ENCODE measurements at places on chromosomes 12 and 14. TPM values are rescaled to one million over a fixed set of nuclear protein-coding genes. Genes with fewer than 3 reads are reported as not detected.

Gene OVCH1
- polyA plus RNA-seq = not detected

Gene TOGARAM1
- 4.9 TPM for polyA plus RNA-seq

Gene CLEC4C
- polyA plus RNA-seq = not detected

Gene OR6C68
- not detected for polyA plus RNA-seq

Gene FAM234B
- 3.4 TPM for polyA plus RNA-seq

Gene SLC6A12
- not detected for polyA plus RNA-seq

Gene FGFR1OP2
- polyA plus RNA-seq = 17.6 TPM

Gene TCTN2
- 6.9 TPM for polyA plus RNA-seq

Gene TMEM119
- polyA plus RNA-seq = not detected

DNA sequence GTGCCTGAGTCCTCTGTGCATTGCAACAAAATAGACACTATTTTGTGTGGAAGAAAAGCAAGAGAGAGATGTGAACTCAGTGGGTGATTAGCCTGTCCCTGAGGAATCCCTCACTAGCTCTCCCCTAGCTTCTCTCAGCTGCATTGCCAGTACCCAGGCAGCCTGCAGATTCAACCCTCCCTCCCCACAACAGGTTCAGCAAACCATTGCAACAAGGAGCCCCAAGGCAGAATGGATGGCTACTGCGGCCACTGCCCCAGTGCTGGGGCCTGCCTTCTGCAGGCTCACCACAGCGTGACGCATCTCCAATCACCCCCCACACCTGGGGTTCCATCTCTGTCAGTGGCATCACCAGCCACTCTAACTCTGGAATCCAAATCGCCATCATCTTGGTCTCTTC is 2.3 kb downstream of the CRACR2A start:
- H3K4me3 ChIP-seq = no peak overlapping the region
- H3K4me1 ChIP-seq = peaks cover 2% of the 10 kb centered on the region
- DNase-seq = no peak
- peaks cover 8% of the 10 kb centered on the region for H3K27me3 ChIP-seq
- H3K36me3 ChIP-seq = no peaks in the 10 kb centered on the region

- H3K36me3 ChIP-seq = no peaks in the 10 kb centered on the region
- no peak overlapping the region for H3K4me3 ChIP-seq
- H3K4me1 ChIP-seq = no peaks in the 10 kb centered on the region
Observed at GRCh38 chr12:131333621-131334440, 377.1 kb upstream of the SFSWAP start.

GRCh38 chr12:65948320-65949008 is 124.2 kb downstream of the HMGA2 start:
- peaks cover 13% of the 10 kb centered on the region for H3K36me3 ChIP-seq
- H3K27me3 ChIP-seq = no peaks in the 10 kb centered on the region
- H3K27ac ChIP-seq = peak overlapping the region; percentile 93
- H3K4me3 ChIP-seq = peak overlapping the region; percentile 3

GRCh38 chr12:92866418-92866817 is 62.7 kb downstream of the EEA1 start:
- no peaks in the 10 kb centered on the region for H3K4me1 ChIP-seq
- H3K4me3 ChIP-seq = no peak overlapping the region
- no peak overlapping the region for H3K27ac ChIP-seq
- DNase-seq = no peak
- peaks cover 2% of the 10 kb centered on the region for H3K36me3 ChIP-seq
- H3K27me3 ChIP-seq = no peaks in the 10 kb centered on the region

GRCh38 chr14:95134304-95134933 is 22.9 kb downstream of the DICER1 start:
- peaks cover 2% of the 10 kb centered on the region for H3K36me3 ChIP-seq
- no peak for DNase-seq
- no peak overlapping the region for H3K27ac ChIP-seq
- no peak overlapping the region for H3K4me3 ChIP-seq
- no peaks in the 10 kb centered on the region for H3K27me3 ChIP-seq

DNA sequence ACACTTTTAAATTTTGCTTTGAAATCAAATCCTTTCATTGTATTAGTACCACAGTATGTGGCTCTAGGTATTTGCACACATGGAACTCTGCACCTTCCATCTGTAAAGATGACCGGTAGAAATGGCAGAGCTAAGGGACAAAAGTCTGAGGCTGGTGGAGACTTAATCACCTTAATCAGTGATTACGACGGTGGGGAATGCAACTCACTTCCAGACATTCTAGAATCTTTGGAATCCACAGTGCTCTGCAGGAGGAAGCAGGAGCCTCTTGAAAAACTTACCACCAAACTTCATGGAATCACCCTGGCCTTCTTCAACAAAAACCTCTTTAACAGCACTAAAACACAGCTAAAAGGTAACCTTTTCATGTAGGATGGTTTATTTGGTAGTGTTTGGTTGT is 3.9 kb upstream of the DACT1 start:
- H3K27me3 ChIP-seq = peaks cover 45% of the 10 kb centered on the region
- peaks cover 5% of the 10 kb centered on the region for H3K4me1 ChIP-seq
- H3K27ac ChIP-seq = no peak overlapping the region

- H3K36me3 ChIP-seq = no peaks in the 10 kb centered on the region
- H3K4me1 ChIP-seq = no peaks in the 10 kb centered on the region
- no peaks in the 10 kb centered on the region for H3K27me3 ChIP-seq
- no peak overlapping the region for H3K4me3 ChIP-seq
- no peak for DNase-seq
Observed at GRCh38 chr12:40551466-40551865, 140.8 kb upstream of the CNTN1 start.

DNA sequence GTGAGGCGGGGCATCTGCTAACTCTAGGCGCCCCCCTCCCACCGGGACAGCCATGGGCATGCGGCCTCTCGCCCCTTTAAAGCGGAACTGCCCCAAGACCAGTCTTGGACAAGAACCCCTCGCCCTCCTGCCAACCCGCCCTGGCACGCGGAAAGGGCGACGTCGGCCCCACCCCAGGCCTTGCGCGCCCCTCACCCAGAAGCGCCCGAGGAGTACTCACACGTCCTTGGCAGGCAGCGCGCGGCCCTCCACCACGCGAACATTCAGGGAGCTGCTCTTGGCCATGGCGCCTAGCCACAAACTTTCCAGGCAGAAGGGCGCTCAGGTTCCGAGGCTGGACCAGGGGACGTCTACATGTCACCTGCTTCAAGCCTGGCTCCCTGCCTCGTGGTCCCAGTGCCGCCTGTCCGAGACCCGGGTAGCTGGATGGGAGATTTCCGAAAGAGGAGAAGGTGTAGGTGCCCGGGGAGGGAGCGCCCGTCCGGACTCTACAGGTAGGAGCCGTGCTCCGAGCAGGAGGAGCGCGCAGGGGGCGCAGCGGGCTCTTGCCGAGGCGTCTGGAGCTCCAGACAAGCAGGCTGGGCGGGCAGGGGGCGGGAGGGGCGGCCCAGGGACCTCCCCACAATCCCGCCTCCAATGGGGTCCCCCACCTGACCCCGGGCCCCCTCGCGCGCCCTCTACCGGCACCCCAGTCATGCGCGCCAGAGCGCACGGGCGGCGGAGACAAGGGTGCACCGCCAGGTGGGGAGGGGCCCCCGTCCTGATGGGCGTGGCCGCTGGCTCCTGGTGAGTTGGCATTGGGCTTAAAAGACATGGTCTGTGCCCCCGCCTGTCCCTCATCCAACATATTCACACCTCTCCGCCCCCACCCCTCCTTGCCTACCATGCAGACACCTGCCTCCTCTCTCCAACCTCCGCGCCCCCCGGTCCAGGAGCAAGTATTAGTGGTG is at the start of gene RASAL1:
TSS of gene RASAL1 (minus strand) at position 584 of the 950 bp plus-strand sequence. CDS start at position 285, 299 bp downstream.
- peaks cover 19% of the 10 kb centered on the region for H3K27me3 ChIP-seq
- no peak within 1 kb of the TSS for H3K27ac ChIP-seq
- DNase-seq = no peak
- peak within 1 kb of the TSS; percentile 38 for H3K4me3 ChIP-seq
- H3K36me3 ChIP-seq = no peaks in the 10 kb centered on the region

DNA sequence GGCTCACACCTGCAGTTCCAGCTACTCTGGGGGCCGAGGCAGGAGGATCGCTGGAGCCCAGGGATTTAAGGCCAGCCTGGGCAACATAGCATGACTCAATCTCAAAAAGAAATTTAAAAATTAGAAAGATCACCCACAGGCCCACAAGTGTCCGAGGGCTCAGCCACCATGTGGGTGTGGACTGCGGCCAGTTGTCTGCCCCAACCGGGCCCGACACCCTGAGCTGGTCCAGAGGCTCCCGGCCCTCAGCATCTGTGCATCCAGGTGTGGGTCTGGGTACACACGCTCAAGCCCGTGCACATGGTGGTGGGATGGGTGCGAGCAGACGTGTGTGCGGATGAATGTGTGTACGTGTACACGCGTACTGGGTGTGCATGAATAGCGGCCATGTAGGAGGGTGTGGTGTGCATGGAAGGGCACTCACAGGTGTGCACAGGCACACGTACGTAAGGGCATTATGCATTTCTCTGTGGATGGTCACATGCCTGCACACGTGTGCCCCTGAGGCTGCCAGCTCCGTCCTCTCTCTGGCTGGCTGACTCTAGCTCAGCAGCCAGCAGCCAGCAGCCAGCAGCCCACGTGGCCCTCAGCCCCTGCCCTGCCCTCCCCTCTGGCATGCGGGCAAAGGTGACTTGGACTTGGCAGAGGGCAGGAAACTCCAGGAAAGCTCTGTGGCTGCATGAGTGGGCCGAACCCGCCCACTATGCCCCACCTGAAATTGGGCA is 23.3 kb upstream of the NUDT14 start:
- H3K4me3 ChIP-seq = no peak overlapping the region
- DNase-seq = peak; percentile 58
- no peak overlapping the region for H3K27ac ChIP-seq
- no peaks in the 10 kb centered on the region for H3K36me3 ChIP-seq

DNA sequence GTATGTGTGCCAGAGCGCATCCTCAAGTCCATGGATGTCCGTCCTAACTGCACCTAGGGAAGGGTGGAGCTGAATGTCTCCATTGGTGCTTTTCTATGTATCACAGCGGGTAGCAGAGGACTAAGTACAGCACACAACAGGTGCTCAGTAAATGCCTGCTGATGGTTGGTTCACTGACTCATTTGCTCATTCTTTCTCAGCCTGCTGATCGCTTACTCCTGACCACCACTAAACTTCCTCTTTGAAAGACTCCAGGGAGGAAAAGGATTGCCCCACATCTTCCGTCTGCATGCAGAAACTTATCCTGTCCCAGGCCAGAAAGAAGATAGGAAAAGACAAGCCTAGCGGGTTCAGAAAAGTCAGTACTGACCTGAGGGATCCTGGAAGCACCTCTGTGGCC is 66.3 kb downstream of the B4GALNT3 start:
- H3K36me3 ChIP-seq = no peaks in the 10 kb centered on the region
- no peak overlapping the region for H3K27ac ChIP-seq
- H3K4me3 ChIP-seq = no peak overlapping the region
- peaks cover 23% of the 10 kb centered on the region for H3K4me1 ChIP-seq
- H3K27me3 ChIP-seq = no peaks in the 10 kb centered on the region
- no peak for DNase-seq

- H3K4me1 ChIP-seq = peaks cover 5% of the 10 kb centered on the region
- H3K27ac ChIP-seq = no peak overlapping the region
- no peak for DNase-seq
- no peaks in the 10 kb centered on the region for H3K36me3 ChIP-seq
- H3K27me3 ChIP-seq = peaks cover 14% of the 10 kb centered on the region
Observed at GRCh38 chr14:61264010-61264571, 17.0 kb downstream of the TMEM30B start.

DNA sequence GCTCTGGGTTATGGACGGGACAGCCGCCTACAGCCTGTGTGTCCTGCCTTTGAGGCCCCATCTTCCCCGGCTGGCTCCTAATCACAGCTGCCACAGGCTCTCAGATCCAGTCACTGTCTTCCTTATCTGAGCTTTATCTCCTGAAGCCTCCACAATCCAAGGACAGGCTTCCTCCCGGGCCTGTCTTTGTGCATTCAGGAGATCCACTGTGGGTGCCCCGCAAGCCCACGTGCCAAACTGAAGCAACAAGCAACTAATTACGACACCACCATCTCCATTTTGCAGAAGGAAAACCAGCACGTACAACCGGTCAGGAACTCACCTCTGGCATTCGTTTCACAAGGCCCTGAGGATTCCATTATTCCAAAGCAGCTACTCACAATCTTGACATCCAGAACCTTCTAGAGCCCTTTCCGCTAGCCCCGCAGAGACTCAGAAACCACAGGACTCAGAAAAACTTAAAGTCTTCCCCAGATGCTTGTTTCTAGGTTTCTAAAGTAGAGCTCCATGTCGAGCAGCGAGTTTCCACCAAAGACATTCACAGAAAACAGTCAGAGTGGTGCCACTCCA is 14.0 kb downstream of the SYNE3 start:
- H3K4me1 ChIP-seq = peaks cover 10% of the 10 kb centered on the region
- no peak overlapping the region for H3K4me3 ChIP-seq
- no peak overlapping the region for H3K27ac ChIP-seq
- H3K36me3 ChIP-seq = no peaks in the 10 kb centered on the region

- H3K4me3 ChIP-seq = no peak overlapping the region
- no peaks in the 10 kb centered on the region for H3K36me3 ChIP-seq
- no peaks in the 10 kb centered on the region for H3K27me3 ChIP-seq
- peaks cover 12% of the 10 kb centered on the region for H3K4me1 ChIP-seq
- peak overlapping the region; percentile 33 for H3K27ac ChIP-seq
Observed at GRCh38 chr14:81371802-81372201, 28.3 kb downstream of the STON2 start.

DNA sequence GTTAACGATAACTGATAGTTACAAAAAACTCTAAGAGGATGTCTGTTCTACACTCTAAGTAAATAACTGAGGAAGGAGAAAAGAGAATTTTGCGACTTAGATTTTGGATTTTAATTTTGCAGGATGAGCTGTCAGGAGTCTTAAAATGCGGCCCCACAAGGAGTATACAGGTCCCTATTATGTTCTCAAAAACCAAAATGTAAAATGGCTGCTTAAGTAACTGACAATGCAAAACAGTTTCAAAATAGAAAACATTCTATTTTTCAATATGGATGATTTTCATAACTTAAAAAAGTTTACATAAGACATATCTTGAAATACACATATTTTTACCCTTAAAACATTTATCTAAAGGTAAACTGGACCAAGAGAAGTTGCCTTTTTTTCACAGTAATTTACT is 2.6 kb downstream of the CD69 start:
- H3K27ac ChIP-seq = no peak overlapping the region
- no peak overlapping the region for H3K4me3 ChIP-seq
- DNase-seq = no peak
- no peaks in the 10 kb centered on the region for H3K4me1 ChIP-seq

GRCh38 chr12:96219700-96220206 is 25.6 kb downstream of the ELK3 start:
- H3K27ac ChIP-seq = peak overlapping the region; percentile 100
- peaks cover 11% of the 10 kb centered on the region for H3K36me3 ChIP-seq
- DNase-seq = peak; percentile 97
- H3K27me3 ChIP-seq = no peaks in the 10 kb centered on the region
- H3K4me1 ChIP-seq = peaks cover 72% of the 10 kb centered on the region

DNA sequence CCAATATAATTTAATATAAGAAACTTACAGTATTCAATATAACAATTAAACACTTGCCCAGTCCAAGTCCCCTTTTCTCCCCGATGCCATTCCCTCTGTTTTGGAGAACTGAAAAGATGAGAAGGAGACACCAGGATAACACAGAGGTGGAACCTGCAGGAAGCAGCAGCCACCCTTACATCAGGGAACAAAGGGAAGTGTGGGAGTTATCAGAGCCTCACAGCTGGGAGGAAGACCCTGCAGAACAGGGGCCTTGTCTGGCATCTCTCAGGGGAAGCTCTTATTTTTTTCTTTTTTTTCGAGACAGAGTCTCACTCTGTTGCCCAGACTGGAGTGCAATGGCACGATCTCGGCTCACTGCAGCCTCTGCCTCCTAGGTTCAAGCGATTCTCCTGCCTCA is 52.6 kb downstream of the CALM1 start:
- no peak for DNase-seq
- H3K27me3 ChIP-seq = no peaks in the 10 kb centered on the region
- H3K27ac ChIP-seq = no peak overlapping the region
- no peak overlapping the region for H3K4me3 ChIP-seq
- H3K36me3 ChIP-seq = no peaks in the 10 kb centered on the region
